Smooth muscle cell of the brain vasculature (primary cell): ENCODE measurements at places on chromosomes 16 and 17.

GRCh38 chr17:7285679-7286078 lies 4.2 kb downstream of the SLC2A4 start:
- no peak for DNase-seq

DNA sequence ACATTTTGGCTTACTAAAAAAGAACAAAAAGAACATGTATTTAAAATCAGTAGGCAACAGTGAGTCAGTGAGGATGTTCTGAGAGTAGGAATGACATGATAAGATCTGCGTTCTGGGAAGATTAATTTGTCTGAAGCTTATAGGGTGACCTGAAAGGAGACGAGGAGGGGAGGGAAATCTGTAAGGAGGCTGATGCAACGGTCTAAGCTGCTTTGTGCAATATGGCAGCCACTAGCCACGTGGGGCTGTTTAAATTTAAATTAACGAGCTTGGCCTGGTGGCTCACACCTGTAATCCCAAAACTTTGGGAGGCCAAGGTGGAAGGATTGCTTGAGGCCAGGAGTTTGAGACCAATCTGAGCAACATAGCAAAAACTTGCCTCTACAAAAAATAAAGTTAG lies 181.6 kb upstream of the CACNG3 start:
- no peak for DNase-seq

DNA sequence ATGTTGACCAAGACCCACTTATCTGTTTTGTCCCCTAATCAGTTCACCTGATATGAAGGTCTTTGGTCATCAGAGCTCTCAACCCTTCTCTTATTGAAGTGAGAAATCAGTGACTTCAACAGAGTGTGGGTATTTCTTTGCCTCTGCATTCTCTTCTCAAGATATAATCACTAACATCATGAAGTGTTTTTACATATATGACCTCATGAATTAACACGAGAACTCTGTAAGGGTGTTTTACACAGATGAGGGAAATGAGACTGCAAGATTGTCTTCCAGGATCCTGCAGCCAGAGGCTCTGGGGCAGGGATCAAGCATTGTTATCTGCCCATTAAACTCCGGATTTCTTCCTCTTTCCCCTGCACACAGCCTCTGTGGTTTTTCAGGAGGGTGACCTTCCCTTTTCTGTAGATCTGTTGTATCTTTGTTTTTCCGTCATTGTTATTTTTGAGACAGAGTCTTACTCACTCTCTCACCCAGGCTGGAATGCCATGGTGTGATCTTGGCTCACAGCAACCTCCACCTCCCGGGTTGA lies 22.7 kb downstream of the LCMT1 start:
- no peak for DNase-seq

DNA sequence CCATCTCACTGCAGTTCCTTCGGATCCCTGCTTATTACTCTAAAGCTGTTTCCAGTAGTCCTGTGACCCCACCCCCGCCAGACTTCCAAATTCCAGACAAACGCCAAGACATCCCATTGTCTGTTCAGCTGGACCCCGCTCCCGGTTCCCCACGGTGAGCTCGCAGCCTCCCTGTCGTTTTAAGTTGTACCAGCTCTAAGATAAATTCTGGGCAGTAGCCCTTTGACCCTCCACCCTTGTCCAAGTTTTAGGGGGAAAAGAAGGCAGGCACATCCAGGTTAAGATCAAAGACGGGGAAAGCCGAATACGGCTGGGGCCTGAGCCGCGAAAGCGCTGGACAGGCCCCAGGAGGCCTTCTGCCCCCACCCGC lies 589 bp downstream of the ARL6IP1 start:
- DNase-seq = no peak

DNA sequence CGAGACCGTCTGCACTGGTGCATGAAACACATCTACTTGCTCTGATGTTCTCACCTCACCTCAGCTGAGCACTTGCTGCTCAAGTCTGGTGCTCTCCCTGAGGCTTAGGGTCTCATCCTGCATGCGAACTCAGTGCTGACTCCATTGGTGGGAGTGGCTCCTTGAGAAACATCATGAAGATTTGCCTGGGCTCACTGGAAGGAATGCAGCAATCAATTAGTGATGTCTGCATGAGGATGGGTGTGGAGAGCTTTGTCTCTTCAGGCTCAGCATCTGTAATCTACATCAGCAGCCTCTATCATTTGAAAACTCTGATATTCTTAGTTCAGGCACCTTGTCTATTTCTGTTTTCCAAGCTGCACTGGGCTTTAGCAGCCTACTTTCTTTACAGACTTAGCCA lies 204.4 kb downstream of the IRF8 start:
- no peak for DNase-seq
